ENCODE measurements at places on chromosomes 3 and 15. TPM values are rescaled to one million over a fixed set of nuclear protein-coding genes. Genes with fewer than 3 reads are reported as not detected.

DNA sequence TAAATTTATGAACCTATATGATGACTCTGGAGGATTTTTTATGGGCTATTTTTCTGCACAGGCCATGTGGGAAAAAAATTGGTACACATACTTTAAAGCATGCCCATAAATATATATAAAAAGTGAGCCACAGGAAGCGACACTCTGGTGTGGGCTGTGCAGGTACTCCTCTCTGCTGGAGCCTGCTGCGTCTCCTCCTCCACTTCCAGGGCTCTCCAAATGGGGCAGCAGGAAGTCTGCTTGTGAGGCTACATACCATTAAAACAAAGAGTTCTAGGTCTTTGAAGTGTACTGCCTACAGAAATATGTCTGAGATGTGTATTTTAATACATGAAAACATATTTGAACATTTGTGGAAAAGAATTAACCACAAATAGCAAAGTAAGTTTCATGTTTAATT lies 135.1 kb downstream of the CTNNB1 start:
- no peak for DNase-seq

DNA sequence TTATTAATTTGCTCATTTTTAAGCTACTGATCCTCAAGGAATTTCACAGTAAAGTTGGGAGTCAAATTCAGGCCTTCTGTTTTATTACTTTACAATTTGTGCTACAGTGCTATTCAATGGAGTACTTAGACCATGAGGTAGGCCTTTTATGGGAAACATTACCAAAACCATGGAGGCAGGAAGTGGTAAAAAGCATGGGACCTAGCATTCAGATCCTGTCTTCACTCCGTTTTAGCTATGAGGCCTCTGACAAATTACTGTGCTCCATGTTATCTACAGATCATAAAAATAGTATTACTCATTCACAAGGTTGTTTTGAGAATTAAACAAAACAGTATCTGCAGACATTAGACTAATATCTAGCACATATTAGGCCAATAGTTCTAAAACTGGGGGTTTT lies 140.6 kb upstream of the SLITRK3 start:
- no peak for DNase-seq

DNA sequence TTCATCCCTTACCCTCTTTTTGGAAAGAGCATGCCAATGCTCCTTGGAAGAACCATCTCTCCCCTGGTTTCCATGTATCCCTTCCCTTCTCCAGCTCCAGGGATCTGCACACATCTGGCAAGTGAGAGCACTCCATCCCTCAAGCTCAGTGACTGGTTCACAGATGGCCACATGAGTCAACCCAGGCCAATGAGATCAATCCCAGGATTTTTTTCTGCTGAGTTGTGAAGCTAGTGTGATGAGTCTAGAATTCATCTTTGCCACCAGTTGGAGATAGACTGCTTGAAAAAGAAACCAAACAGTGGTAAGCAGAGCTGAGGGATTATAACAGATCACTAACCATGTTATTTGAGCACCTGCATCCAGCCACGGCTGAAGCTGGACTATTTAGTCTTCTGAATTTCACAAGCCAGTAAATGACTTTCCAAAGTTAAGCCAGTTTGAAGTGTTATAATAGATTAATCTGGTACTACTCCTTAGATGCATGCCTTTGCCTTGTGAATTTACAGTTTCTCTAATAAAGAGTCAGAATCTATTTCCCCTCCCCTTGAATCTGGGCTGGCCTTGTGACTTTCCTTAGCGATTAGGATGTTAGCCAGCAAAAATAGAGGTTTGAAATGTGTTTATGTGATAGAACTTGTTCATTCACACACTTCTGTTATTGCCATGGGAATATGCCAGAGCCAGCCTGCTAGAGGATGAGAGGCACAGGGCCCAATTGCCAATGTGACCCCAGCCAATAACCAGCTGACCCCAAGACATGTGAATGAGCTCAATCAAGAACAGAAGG lies 159.8 kb downstream of the WNT5A start:
- DNase-seq, result no peak

DNA sequence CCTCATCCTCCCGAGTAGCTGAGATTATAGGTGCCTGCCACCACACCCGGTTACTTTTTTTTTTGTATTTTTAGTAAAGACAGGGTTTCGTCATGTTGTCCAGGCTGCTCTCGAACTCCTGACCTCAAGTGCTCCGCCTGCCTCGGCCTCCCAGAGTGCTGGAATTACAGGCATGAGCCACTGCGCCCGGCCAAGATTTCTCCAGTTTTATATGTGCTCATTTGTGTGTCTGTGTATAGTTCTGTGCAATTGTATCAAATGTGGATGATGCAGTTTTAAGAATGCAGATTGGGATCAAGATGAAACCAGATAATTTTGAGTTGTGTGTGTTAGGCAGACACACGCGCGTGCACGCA lies 68.3 kb downstream of the SLCO3A1 start:
- no peak for DNase-seq

DNA sequence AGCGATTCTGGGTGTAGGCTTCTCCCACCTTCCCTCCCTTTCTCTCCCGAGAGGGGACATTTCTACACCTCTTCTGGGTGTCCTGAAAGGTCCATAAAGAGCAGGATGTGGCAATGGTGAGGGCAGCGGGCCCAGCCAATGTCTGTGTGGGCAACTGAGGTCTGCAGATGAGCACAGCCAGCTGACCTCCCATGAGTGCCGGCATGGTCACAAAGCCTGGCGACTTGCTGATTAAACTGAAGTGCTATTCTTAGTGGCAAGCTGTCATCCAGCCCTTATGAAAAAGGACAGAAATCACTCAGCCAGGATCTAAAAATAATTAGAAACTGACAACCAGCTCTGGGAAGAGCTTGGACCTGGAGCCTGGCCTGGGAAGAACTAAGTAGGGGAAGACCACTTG lies 124.3 kb upstream of the RGMA start:
- no peak for DNase-seq

DNA sequence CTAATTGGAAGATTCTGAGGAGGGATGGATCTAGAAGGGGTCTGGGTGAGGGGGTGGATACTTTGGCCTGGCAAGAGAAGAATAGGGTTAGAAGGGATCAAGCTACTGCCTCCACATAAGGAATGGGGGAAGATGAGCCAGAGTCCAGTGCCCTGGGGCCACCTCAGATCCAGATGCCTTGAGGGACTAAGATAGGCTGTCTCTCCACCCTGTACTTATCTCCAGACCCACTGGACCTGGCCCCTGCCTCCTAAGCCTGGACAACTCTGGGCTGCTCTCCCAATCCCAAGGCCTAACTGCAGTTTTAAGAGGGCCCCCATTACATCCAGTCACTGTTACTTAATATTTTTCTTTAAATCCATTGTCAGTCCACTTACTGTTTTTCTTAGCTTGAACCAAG lies 2.0 kb downstream of the DVL3 start:
- DNase-seq, result no peak

GRCh38 chr3:175270198-175270837 lies 411.2 kb downstream of the NAALADL2 start:
- no peak for DNase-seq

- no peak for DNase-seq
These were observed 16.6 kb upstream of the TXNRD3 start for GRCh38 chr3:126671521-126671920.

GRCh38 chr3:189282741-189283140 lies 111.0 kb downstream of the TPRG1 start:
- no peak for DNase-seq

GRCh38 chr15:75891895-75892294 lies 11.8 kb upstream of the FBXO22 start:
- no peak for DNase-seq

GRCh38 chr15:95944661-95945255 lies 385.7 kb upstream of the NR2F2 start:
- no peak for DNase-seq

EIF4E3 gene
- total RNA-seq, result 0.39 TPM

SLC9C1 gene
- not detected for total RNA-seq

TPRG1 gene
- not detected for total RNA-seq

SMCO1 gene
- not detected for total RNA-seq

SCG5 gene
- total RNA-seq, result 0.67 TPM
